ENCODE measurements at places on chromosomes 3 and 15.

- no peak for DNase-seq
Observed at GRCh38 chr3:171231361-171231760, 204.8 kb upstream of the SLC2A2 start.

- DNase-seq: no peak
Observed at GRCh38 chr3:44892689-44893088, 18.3 kb downstream of the TGM4 start.

GRCh38 chr15:60764408-60764963, 285.5 kb upstream of the ICE2 start:
- DNase-seq: no peak

- no peak for DNase-seq
Observed at GRCh38 chr3:158801201-158801600, 653 bp upstream of the MFSD1 start.

DNA sequence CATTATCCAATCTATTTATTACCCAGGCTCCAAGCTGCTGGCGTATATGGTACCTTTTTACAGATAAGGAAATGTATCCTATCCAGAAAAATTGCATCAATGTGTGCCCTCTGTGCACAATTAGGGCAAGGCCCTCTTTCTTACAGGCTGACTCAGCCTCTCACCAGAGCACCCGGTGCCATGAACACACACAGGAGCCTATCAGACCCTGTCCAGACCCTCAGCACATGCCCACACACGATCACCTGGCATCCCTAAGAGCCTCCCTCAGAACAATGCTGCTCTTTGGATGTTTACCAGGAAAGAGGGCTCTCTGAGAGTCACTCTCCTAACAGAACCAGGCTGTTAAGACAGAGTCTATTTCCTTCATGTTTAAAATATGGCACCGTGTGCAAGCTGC, 460.0 kb upstream of the TBL1XR1 start:
- DNase-seq: no peak

DNA sequence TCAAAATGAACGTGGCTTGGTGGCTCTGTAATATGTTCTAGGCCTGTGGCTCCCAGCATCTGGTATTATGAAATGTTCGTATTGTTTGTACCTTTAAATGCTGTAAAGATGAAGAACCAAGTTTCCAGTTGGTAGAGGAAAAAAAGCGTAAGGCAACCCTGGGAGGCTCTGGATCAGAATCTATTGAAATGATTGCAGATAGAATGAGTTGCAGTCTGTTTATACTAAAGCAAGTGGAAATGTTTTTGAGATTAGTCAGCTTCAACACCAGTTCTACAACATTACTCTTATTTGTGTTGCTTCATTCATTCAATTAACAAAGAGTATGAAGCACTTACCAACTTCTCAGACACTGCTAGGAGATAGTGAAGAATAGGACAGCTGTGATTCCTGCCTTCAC, 5.3 kb downstream of the ARL6IP5 start:
- DNase-seq: no peak

- no peak for DNase-seq
Observed at GRCh38 chr15:60086681-60087429, 82.7 kb downstream of the FOXB1 start.

DNA sequence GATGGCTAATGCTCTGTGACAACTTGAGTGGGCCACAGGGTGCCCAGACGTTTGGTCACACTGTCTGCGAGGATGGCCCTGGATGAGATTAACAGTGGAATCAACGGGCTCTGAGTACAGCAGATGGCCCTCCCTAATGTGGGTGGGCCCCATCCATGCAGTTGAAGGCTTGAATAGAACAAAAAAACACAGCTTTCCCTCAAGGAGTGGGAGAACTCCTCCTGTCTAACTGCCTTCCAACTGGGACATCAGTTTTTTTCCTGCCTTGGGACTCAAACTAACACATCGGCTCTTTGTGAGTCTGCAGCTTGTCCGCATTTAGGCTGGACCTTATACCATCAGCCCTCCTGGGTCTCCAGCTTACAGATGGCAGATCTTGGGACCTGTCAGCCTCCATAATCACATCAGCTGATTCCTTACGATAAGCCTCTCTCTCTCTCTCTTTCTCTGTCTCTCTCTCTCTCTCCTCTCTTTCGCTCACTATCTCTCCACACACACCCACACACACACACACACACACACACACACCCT, 20.8 kb downstream of the FAM174B start:
- no peak for DNase-seq

- DNase-seq: no peak
Observed at GRCh38 chr15:40091861-40092255, 16.8 kb downstream of the BMF start.

DNA sequence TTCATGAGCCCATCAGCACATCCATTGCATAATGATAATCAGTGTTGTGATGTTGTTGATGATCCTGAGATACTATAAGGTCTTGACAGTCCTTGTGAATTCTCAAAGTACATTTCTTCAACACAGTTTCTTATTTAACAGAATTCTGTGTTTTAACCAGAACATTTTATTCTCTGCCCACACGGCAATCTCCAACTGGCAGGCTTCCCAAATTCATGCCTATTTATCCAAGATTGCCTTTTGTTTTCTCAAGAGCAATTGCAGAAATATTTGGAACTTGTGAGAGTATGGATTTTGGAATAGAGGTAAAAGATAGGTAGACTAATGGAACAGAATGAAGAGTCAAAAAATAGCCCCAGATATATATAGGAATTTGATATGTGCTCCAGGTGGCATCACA, 116.0 kb downstream of the UACA start:
- no peak for DNase-seq

- no peak for DNase-seq
Observed at GRCh38 chr15:70956201-70956995, 63.8 kb downstream of the LRRC49 start.

DNA sequence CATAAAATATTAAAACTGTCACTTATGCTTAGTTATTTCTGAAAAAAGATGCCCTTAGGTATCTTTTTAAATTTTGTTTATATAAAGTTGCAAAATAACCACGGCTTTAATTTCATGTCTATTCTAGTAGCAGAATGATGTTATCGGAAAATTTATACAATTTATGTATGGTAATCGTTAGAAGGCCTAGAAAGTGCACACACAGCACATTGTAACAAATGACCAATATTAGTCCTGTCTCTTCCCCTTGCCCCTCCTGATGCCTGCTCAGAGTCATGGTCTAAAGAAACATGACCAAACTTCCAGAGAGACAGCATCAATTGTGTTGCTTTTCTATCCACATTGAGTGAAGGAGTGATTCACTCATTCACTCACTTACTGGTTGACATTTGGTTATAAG, 6.2 kb upstream of the LPP start:
- no peak for DNase-seq

DNA sequence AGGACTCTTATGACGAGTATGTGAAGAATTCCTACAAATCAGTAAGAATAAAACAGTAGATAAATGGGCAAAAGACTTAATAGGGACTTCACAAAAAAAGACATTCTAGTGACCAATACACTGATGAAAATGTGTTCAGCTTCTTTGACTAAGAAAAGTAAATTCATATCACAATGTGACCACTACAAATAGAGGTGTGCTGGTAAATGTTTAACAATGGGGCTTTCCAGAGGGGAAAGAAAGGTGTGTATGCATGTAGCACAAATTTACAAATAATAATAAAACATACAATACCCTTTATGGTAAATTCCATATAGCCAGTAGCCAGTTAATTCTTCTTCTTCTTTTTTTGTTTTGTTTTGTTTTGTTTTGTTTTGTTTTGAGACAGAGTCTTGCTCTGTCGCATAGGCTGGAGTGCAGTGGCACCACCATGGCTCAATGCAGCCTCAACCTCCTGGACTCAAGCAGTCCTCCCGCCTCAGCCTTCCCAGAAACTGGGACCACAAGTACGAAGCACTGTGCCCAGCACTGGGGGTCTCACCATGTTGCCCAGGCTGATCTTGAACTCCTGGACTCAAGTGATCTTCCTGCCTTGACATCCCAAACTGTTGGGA, 17.5 kb upstream of the NMD3 start:
- DNase-seq: no peak

- DNase-seq: peak; percentile 44
Observed at GRCh38 chr15:98776607-98777281, 128.4 kb downstream of the IGF1R start.

- no peak for DNase-seq
Observed at GRCh38 chr15:32867313-32867626, 149.5 kb downstream of the GREM1 start.

- no peak for DNase-seq
Observed at GRCh38 chr15:41578736-41579383, 19.8 kb downstream of the TYRO3 start.

- DNase-seq: no peak
Observed at GRCh38 chr15:94673801-94674200, 442.4 kb downstream of the MCTP2 start.

DNA sequence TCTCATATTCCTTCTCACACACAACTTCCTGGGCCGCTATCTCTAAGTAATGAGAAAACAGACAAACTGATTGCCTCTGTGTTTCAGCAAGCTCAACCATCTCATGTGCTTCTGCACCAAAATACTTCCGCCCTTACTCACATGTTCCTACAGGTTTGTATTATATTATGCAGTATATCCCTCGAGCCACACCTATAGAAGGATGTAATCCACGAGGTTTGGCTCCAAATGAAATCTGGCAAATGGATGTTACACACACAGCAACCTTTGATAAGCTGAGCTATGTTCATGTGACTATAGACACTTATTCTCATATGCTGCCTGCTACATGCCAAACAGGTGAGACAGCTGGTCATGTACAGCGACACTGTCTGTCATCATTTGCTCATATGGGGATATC, 22.6 kb downstream of the CCRL2 start:
- no peak for DNase-seq

GRCh38 chr15:73119478-73119877, 67.2 kb downstream of the NEO1 start:
- DNase-seq: no peak

DNA sequence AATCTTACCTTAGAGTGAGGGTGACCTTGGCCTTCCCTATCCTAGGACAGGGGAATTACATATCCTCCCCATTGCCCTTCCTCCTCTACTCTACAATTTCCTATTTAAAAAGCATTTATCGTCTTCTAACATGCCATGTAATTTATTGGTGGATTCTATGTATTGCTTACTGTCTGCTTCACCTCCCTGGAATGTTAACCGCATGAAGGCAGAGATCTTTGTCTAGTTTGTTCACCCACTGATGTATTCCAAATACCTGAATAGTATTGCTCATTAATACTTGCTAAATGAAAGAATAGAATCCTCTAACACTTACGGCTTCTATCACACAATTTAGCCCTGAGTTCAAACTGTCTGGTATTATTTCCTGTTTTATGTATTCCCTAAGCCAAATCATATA, 68.6 kb downstream of the PPARG start:
- no peak for DNase-seq

DNA sequence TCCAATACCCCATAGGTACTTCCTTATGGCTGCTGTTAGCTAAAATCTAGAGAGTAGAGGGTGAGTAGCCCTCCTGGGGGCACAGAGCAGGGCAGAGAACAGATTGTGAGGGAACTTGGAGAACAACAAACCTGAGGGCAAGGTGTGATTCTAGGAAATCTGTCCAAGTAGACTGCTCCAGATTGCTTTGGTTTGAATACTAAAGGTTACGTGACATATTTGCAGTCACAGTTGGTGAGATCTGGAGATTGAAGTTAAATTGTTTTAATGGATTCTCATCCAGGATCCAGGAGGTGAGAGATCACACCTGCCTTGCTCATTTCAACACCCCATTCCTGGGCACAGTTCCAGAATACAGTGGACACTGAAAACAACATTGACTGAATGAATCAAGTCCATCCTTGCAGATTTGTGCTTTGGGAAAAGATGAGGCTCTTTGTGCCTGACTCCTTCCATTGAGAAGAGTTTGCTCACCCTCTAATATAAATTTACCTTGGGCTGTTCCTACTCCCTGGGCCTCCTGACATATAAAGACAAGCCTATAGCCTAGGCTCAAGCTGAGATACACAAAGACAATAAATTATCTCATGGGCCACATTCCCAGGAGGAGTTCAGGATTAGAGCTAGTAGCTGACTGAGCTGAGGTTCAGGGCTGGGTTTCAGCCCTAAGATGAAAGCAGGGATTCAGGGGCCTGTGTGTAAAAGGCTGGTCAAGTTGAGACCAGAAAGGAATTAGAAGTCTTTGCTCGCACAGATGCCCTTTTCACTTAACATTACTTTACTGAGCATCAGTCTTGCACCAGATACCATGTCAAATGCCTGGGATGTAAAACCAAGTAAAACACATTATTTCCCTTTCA, 400.9 kb upstream of the MCTP2 start:
- no peak for DNase-seq

GRCh38 chr15:25171111-25171811, 216.5 kb downstream of the SNRPN start:
- DNase-seq: no peak

- no peak for DNase-seq
Observed at GRCh38 chr3:113658107-113658506, 38.3 kb downstream of the USF3 start.

DNA sequence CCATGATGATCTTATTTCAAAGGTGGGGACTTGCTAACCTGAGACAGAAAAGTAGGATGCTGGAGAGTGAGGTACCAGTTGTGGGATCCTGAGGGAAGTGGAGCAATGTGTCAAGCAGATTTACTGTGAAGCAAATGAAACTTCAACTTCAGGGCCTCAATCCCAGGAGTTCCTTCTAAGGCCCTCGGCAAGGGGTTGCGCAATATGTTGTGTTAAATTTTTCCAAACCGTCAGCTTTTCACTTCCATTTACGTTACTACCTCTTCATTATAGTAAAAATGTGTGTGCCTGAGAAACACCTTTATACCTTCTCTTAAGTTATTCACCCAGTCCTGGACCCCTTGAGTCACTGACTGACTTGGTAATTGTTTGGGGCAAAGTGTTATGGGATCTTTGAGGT, 42.5 kb upstream of the KCNH8 start:
- no peak for DNase-seq

DNA sequence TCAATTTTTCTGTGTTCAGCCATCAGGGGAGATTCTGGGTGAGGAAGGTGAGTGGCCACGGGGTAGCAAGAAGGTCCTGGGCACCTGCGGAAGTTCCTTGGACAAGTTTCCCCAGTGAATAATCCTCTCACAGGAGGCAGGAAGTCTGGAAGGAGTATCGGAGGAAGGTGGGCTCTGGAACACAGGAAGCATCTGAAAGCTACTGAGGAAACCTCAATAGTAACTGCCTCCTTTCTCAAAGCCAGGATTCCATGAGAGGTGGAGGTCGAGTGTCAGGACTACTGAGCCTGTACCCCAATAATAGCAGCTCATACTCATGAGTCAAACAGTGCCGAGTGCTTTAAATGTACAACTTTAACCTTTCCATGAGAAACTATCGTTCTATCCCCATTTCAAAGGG, 110.9 kb downstream of the OXNAD1 start:
- no peak for DNase-seq

GRCh38 chr3:16478516-16478915, 35.0 kb downstream of the RFTN1 start:
- DNase-seq: no peak

GRCh38 chr15:64246364-64247189, 83.8 kb upstream of the PPIB start:
- DNase-seq: peak; percentile 71
